ENCODE measurements at places on chromosomes 7 and 10.
A peak's percentile ranks its signal among the peaks of the same experiment; 100 is the strongest.

GRCh38 chr7:4730971-4731370 is 44.5 kb upstream of the AP5Z1 start:
- DNase-seq: no peak

DNA sequence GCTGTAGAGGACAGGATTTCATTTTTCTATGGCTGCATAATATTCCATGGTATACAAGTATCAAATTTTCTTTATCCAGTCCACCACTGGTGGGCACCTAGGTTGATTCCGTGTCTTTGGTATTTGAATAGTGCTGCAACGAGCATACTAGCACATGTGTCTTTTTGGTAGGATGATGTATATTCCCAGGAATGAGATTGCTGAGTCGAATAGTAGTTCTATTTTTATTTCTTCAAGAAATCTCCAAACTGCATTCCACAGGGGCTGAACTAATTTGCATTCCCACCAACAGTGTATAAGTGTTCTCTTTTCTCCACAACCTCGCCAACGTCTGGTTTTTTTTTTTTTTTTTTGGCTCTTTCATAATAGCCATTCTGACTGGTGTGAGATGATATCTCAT is 550.0 kb downstream of the REEP3 start:
- DNase-seq: no peak

- no peak for DNase-seq
Observed at GRCh38 chr7:126222782-126223181, 1030.0 kb downstream of the GRM8 start.

- no peak for DNase-seq
Observed at GRCh38 chr7:132846086-132846485, 235.8 kb downstream of the CHCHD3 start.

DNA sequence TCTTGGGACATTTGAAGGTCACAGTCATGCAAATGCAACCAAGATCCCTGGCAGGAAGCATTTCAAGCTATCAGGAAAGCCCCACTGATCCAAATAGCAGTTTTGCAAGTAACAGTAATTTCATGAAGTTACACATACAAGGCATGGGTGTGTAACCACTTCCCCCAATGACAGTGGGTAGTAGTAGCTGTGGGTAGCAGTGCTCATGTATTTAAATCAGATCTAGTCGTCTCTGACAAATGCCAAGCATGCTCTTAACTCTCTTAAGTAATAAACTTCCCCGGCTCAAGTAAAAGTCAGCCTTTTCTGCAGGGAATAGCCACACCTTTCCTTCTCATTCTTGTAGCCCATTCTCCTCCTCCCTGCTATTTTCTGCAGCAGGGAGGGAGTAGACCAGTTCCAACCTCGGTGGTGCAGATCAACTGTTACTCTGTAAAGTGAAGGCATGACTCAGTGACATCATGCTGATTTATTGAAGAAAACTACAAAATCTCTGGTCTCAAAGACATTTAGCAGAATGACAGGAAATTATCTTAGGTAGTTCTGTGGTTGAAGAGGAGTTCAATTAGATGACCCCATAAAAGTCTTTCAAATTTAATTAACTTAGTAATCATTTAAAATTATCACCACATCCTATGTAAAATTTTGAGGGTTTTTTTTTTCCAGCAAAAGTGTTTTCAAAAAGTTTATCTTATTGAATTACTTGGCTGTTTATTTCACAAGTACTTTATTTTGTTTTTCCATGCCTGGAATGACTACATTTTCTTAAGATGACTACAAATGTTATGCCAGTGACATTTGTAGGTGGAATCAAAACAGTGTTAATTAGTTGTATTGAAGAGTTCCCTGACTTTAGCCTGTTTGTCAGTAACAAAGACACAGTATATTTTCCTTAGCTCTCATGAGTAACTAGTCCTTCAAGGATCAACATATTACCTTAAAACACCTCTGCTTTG is 568.3 kb downstream of the INHBA start:
- no peak for DNase-seq

- DNase-seq: peak; percentile 24
Observed at GRCh38 chr7:5139998-5140397, 50.0 kb upstream of the WIPI2 start.

DNA sequence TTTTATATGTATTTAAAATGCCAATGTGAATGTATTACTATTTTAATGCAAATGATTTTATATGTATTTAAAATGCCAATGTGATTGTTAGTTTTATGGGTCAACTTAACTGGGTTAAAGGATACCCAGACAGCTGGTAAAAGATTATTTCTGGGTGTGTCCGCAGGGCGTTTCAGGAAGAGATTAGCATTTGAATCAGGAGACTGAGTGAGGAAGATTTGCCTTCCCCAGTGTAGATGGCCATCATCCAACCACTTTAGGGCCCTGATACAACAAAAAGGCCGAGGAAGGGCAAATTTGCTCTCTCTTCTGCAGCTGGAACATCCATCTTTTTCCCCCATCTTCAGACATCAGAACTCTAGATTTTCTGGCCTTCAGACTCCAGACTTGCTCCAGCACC is 116.2 kb downstream of the BAMBI start:
- no peak for DNase-seq

DNA sequence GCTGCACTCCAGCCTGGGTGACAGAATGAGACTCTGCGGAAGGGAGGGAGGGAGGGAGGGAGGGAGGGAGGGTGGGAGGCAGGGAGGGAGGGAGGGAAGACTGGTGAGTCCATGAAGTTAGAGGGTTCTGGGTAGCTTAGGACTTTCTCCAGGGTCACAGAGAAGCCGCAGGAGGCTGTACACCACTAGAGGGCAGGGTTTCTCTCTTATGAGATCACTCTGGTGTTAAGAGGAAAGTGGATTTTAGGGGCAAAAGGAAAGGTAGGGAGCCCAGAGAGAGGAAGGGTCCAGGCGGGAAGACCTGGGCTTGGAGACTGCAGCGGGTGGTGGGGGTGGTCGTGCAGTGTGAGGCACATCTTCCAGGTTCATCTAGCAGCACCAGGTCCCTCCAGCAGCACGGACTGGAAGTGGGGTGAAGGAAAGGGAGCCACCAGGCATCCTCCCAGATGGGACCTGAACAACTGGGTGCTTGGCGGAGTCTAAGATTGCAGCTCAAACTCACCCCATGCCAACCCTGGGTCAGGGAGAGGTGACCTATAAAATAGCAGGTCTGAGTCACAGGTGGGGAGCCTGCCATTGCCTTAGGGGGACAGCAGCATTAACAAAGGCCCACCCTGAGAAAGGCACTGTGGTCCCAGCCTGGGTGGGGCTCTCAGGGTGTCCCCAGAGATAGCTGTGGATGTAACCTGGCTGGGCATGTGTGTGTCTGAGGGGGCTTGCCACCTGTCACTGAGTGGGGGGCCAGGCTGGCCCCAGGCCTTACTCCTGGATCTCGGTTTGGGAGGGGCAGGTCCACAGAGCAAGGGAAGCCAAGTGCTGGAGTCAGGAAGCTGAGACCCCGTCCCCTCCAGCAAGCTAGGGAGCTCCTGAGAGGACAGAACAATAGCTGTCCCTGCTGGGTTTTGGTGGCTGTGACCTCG is 48.5 kb upstream of the SLC29A3 start:
- peak; percentile 70 for DNase-seq

DNA sequence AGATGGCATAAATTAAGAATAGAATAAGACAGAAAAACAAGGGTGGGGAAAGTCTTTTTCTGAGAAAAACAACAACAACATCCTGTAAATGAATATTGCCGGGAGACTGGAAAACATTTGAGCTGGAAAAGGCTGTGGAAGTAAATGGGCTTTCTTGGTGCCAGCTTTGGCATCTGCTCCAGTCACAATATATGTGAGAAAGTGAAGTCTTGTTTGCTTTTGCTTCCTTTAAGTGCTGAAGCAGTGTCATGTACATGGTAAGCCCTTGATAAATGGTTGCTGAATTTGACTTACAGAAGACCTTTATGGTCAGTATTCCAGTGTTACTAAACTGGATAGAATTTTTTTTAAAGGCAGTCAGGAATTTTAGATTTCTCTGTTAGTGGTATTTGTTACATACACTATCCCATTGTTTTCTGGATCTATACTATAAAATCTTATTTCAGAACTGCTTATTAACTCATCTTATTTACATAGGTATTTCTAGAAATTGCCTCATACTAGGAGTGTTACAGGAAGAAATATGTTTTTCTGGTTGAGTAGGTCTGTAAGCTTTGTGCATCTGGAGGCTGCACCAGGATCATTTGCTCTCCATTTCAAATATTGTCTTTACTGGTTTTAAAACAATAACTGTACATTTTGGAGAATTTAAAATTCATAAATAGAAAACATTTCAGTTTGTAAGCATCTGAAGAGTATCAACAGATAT is 201.7 kb upstream of the FOXP2 start:
- no peak for DNase-seq

DNA sequence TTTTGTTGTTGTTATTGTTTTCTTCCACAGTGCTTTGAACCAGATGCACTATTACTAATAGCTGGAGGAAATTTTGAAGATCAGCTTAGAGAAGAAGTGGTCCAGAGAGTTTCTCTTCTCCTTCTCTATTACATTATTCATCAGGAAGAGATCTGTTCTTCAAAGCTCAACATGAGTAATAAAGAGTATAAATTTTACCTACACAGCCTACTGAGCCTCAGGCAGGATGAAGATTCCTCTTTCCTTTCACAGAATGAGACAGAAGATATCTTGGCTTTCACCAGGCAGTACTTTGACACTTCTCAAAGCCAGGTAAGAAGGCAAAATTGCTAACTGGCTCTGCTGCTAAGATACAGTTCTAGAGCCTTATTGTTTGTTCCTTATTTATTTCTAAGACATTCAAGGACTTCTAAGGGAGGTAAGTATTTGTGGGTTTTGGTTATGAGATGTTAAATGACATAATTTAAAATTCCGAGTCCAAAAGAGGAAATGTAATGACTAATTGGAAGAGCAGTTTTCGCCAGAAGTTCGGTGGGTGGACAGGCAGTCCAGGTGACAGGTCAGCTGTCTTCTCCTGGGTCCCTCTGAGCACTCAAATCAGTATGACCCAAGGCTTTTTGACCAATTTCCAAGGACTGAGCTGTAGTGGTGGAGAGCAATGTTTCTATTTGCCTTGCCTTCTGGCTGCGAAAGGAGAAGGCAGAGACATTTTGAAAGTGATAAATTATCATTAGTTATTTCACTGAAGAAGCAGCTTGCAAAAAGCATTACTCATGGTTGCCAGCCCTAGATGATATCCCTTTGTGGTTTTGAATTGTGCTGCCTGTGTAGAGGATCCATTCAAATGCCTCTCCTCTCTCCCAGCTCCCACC is 10.1 kb downstream of the SLC39A12 start:
- DNase-seq: no peak

Data from midbrain (tissue), 1 donor.